CD4-positive, alpha-beta T cell treated with Interleukin-6 for 4 hours (primary cell): ENCODE measurements at places on chromosomes 7 and 10.
A peak's percentile ranks its signal among the peaks of the same experiment; 100 is the strongest.

- DNase-seq = no peak
Measured at GRCh38 chr7:46549892-46550639, 629.0 kb upstream of the IGFBP3 start.

GRCh38 chr10:24210501-24210900 is 1.6 kb downstream of the KIAA1217 start:
- no peak for DNase-seq

GRCh38 chr7:54349229-54349628 is 192.9 kb upstream of the VSTM2A start:
- DNase-seq = no peak

DNA sequence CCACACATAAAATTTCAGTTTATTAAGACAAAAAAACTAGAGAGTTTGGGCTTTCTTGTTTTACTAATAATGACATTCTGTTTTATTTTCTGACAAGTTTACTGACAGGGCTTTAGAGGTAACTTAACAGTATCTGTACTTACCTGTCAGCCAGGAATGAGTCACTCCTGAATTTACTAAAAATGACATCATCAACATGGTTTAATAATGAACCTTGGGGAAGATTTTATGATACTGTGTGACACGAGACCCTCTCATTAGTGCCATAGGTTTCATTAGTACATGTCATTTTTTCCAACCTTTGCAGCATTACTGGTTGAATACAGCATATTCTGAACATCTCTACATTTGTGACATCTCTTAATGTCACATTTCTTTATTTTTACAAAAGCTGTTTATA is 131.1 kb downstream of the KCND2 start:
- DNase-seq = no peak

- peak; percentile 59 for DNase-seq
Measured at GRCh38 chr10:114525368-114525949, 121.2 kb upstream of the AFAP1L2 start.

DNA sequence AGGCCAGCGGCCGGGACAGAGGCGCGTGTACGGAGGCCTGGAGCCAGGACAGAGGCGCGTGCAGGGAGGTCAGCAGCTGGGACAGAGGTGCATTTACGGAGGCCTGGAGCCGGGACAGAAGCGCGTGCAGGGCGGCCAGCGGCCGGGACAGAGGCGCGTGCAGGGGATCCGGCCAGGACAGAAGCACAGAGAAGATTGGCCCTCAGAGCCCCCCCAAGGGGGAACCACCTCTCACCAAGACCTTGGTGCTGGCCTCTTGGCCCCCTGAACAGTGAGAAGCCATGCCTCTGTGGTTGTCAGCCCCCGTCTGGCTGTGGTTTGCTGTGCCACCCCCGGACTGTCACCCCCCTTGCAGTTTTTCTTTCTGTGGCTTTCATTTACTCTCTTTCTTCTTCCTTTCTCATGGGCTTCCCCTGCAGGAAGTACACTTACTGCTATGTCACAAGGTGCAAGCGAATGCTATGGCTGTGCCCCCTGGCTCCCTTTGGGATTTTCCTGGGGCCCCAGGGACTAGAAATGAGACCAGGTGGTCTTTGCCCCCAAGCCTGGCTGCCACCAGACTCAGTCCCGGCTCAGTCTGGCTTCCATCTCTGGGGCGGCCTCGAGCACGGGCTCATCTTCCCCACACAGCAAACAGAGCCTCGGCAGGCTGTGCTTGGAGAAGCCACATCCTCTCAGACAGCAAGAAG is 41.1 kb downstream of the INSIG1 start:
- peak; percentile 37 for DNase-seq

- no peak for DNase-seq
Measured at GRCh38 chr7:85392326-85392725, 205.5 kb upstream of the SEMA3D start.

- no peak for DNase-seq
Measured at GRCh38 chr7:156680281-156680680, 39.7 kb downstream of the RNF32 start.

GRCh38 chr10:29714096-29714874 is 79.5 kb upstream of the SVIL start:
- no peak for DNase-seq

GRCh38 chr10:73997461-73997786 is 492 bp upstream of the VCL start:
- peak; percentile 81 for DNase-seq

- no peak for DNase-seq
Measured at GRCh38 chr7:96995406-96996110, 9.8 kb upstream of the DLX6 start.

DNA sequence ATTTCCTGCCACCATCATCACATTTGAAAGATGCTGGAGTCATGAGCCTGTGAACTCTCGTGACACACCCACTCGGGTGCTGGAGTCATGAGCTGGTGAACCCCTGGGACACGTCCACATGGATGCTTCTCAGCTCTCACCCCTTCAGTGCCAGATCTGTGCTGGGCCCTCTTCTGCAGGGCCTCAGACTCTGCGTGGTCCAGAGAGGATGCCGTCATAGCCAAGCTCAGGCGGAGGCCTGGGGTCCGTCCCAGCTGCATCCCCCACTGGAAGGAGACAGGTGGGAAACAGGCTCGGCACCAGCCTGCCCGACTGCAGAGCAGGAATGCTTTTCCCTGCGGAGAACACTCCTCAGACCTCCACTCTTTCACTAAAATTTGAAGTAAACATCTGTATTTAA is 156.5 kb upstream of the PPP2R2D start:
- no peak for DNase-seq

- DNase-seq = no peak
Measured at GRCh38 chr10:3060481-3060889, 6.9 kb upstream of the PFKP start.

- DNase-seq = no peak
Measured at GRCh38 chr10:133151543-133151972, 8.5 kb upstream of the KNDC1 start.

DNA sequence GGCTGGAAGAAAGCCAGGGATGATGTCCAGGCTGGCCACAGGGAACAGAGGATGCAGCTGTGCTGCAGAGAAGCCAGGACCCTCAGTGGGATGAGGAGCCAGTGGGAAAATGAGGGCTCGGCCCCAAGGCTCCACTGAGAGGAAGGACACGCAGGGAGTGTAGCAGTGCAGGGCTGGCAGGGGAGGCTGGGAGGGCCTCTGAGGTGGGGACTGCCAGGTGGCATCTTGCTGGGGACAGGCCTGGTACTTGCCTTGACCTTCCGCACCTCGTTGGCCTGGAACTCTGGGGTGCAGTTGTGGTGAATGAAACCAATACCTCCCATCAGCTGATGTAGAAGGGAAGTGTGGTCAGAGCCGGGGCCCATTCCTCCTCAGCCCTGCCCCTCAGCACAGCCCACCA is 9.2 kb downstream of the IMPDH1 start:
- no peak for DNase-seq

- DNase-seq = no peak
Measured at GRCh38 chr7:47300472-47301104, 281.3 kb downstream of the TNS3 start.

GRCh38 chr10:17088118-17088806 is 41.3 kb downstream of the CUBN start:
- DNase-seq = no peak

- DNase-seq = no peak
Measured at GRCh38 chr7:93145354-93145753, 2.8 kb downstream of the SAMD9L start.

DNA sequence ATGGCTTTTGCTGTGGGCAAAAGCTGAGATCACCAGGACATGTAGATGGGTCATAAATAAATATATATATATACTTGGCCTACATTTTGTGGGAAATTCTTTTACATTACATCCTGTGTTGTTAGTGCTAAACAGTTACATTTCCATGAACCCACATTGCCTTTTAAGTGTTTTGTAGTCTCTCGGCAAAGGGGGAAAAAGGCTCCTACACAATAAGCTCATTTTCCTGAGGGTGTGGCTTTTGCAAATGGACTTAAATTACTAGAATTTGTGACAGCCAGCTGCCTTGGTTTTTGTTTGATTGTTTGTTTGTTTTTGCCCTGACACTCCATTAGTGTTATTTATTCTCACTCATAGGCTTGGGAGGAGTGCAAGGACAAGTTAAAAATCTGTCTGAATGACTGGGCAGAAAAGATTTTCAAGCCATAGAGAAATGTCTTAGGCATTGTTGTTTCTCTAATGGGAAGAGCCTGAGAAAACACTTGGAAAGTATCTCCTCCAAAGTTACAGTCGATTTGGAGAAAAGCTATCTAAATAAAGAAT is 128.8 kb downstream of the DGKB start:
- no peak for DNase-seq

DNA sequence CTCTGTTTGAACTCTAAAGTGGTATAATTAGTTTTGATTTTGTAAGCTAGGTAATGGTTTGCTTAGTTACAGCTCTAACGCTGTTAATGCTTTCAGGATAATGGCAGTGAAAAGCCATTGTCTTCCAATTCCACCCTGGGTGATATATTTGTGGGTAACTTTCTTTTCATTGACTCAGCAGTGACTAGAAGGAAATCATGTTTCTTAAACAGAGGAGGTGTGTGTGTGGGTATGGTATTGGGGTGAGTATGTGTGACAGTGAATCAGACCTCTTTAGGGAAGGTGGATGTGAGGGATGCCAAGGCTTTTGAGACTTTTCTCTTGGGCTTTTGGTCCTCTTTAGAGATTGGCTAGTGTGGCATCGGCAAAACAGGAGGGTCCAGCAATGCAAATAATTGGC is 13.6 kb downstream of the ENTPD7 start:
- no peak for DNase-seq

DNA sequence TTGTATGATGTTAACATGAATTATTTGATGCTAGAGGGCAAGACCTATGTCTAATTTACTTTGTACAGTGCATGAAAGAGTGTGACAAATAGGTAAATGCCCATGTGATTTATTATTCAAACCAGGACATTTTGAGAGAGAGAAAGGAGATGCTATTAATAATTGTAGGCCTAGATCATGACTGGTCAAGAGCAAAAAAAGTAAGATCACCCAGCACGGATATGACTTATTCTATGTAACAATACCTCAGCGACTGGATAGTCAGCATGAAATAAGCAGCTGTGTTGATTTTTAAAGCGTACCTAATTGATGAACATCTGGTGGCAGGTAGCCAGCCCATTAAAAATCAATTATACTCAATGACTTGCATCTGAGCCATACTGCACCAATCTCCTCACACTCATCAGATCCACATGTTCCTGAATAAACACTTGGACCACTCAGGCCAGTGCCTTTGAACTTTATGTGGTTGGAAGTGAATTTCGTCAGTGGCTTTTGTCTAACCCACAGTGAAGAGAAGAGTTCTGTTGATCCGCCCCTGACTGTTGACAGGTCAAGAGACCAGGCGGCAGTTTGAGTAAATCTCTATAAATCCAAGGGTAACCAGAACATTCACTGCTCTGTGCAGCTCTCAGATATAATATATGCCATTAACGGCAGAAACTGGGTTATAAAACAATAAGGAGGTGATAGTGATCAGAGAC is 435.3 kb downstream of the MDFIC start:
- no peak for DNase-seq

- no peak for DNase-seq
Measured at GRCh38 chr10:69816521-69816920, 14.8 kb downstream of the COL13A1 start.

DNA sequence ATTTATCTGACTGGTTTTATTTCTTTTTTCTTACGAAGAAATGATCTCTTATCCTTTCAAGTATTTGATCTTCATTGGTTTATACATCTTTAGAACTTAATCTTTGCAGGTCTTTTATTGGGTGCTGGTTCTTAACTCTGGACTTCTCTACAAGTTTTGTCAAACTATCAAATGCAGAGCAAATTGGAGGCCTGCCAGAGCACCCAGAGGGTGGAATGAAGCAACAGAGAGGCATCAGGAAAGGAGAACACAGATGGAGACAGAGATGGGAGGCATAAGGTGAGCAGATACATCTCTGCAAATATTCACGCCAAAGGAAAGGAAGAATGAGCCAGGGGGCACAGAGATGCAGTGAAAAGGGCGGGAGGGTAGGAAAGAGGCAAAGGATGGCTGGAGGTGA is 130.3 kb downstream of the PKD1L1 start:
- no peak for DNase-seq

- no peak for DNase-seq
Measured at GRCh38 chr7:81560708-81561107, 209.1 kb downstream of the HGF start.

DNA sequence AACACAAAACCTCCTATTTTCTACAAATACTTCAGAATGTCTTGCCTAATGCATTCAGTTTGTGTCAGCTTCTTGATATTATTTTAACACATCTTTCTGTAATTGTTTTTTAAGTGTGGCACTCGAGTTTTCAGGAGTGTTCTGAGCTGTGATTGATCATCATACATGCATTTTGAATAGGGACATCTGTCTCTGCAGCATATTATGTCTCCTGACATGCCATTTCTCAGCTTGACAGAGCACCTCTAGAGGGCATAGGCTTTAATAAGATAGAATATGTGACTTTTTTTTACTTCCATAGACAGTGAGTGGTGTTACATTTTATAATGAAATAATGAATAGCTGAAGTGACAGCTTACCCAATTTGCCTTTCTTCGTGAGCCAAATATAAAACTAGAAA is 219.2 kb upstream of the HDAC9 start:
- no peak for DNase-seq

GRCh38 chr7:11701829-11702560 is 130.0 kb downstream of the THSD7A start:
- no peak for DNase-seq

DNA sequence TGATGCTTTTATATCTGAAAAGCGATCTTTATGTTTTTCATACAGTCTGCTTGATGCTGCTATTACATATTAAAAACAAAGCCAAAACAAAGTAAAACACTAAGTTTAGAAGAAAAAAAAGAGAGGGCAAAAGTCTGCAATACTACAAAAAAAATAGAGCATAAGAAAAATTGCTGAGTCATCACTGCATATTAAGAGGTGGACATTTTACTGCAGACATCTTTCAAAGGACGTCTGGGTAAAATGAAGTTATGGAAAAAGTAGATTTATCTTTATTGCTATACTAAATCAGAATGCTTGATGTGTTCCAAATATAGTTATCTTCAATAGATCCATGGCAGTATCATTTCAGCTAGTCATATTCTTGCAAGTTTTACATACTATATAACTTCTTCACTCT is 172.0 kb downstream of the MAGI2 start:
- DNase-seq = no peak

DNA sequence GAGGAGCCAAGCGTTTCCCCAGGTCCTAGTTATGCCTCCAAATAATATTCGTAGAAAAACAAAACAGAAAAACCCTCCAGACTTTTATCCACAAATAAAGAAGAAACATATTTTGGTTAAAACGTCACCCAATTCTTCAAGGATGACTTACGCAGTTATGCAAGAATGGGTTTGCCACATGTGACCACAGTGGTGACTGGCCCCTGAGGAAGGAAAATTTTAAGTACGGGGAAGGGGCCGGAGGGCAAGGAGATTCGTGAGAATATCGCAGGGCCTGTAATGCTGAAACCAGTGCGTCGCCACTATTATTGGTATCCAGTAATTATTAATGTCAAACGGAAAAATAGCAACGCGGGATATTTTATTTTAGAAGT is 537 bp upstream of the MRPS24 start:
- no peak for DNase-seq

- no peak for DNase-seq
Measured at GRCh38 chr10:46307281-46308112, 20.7 kb downstream of the ANTXRL start.
